GM13976 (cell line): ENCODE measurements at places on chromosomes 5 and 9.

DNA sequence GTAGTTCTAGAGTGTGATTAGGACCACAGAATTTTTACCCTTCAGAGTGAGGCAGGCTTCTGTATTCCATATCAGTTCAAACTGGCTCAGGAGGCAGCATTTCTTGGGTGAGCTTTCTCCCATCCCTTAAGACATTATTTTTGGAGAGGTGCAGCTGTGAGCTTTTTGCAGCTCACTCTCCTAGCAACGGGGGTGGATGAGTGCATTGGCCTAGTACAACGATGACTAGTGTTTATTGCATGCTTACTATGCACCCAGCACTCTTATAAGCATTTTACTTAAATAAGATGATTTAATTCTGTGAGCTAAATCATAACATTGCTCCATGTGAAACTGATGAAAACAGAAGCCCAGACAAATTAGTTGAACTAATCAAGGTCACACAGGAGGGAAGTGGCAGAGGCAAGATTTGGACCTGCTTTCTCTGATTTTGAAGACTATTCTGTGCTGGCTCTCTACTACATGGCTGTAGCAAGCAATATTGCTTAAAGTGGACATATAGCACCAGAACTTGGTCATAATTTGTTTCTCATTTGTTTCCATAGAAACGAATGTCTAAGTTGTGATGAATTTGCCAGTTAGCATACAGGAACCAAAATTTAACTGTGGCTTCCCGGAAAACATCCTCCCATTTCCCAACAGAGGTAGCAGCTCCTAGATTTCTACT lies 372.1 kb upstream of the RIOK2 start:
- no peak for DNase-seq

- no peak for DNase-seq
These were observed 48.3 kb downstream of the SLCO6A1 start for GRCh38 chr5:102450313-102450990.

DNA sequence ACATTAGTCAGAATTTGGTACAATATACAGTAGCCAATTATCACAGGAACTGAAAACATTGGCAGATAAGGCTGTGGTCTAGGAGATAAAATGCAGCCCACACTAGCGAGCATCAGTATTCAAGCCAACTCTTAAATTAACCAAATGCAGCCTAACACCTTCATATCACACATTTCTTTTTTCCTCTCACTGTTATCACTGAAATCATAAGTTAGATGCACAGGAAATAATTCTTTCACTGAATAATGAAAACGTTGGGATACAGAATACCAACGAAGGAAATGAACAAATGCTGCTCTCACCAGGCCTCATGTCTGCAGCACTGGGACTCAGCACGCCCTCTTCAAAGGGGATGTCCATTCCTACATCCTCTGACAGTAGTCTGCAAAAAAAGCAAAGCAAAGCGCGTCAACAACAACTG lies 109.1 kb upstream of the PCA3 start:
- no peak for DNase-seq

GRCh38 chr9:135602789-135603481 lies 36.4 kb downstream of the GLT6D1 start:
- peak; percentile 78 for DNase-seq

GRCh38 chr5:172818081-172818480 lies 16.0 kb upstream of the ERGIC1 start:
- DNase-seq = no peak

- no peak for DNase-seq
These were observed 60.9 kb downstream of the UBE2R2 start for GRCh38 chr9:33877727-33878489.

GRCh38 chr5:2221450-2221849 lies 338.7 kb upstream of the IRX4 start:
- peak; percentile 3 for DNase-seq
